Stimulated activated CD8-positive, alpha-beta memory T cell treated with anti-CD3 and anti-CD28 coated beads, Interleukin-7, amount 100 ng/mL, for 24 hours (primary cell): ENCODE measurements at places on chromosomes 7 and 10.

DNA sequence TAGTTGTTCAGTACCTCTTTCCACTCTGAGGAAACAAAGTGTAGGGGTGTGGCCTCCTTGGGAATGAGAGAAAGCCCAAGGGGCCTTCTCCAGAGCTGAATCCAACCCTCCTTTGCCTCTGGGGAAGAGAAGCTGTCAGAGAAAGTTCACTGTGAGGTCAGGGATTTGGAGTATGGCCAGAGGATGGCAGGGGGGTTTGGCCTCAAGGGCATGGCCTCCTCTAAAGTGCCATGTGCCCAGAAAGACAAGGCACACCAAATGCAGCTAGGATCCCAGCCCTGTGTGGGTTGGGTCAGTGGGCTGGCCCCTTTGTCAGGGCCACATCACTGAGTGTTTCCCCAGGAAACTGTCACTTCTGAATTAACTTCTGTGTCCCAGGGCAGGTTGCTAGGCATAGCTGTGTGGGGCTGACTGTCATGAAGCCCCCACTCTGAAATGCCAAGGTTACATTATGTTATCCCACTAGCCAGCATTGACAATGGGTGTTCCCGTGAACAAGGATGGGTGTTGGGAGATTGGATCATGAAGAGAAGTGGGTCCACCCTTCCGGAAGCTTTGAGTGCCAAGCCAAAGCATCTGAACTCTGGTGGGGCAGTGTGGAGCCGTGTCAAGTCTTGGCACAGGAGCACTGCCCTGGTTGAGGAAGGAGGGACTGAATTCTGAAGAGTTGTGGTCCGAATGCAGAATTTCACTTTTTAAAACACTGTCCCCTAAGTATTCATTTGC is 123.3 kb downstream of the ZMIZ1 start:
- DNase-seq, result no peak

- no peak for DNase-seq
These were observed 1.8 kb downstream of the LAMB1 start for GRCh38 chr7:108000875-108001763.

GRCh38 chr10:132102071-132102716 is 36.4 kb downstream of the JAKMIP3 start:
- DNase-seq, result no peak

DNA sequence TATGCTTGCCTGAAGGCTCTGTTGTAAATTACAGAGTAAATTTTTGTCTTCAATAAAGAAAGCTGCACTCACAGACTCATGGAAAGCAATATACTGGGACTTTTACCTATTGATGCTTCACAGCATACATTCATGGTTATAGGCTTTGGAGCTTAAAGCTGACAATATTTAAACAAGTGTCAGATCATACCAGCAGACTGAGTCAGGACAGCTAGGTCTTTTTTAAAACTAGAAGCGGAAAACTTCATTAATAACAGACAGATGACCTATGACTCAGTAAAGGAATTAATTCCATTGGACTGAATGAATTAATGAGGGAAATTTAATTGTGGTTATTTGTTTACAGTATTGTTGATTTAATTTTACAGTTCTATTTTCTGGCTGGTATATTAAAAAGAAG is 165.8 kb upstream of the DGKB start:
- no peak for DNase-seq

DNA sequence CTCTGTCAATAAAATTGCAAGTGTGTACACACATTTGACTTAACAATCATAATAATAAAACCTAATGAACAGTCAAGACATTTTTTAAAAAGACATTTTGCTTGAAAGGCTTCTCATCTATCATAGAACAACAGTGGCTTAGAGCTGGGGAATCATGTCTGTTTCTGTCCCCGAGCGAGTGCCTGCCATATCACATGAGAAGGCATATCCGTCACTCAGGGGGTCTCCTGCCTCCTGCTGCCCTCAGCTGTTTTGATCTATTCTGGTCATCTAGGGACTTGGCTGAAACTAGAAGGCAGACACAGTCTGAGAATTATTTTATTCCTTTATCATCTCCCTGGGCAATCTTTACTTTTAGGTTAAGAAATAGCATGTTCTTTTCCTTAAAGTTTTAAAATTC is 278.7 kb upstream of the KLF6 start:
- DNase-seq, result no peak
